Inflammatory macrophage treated with lipopolysaccharide for 1 hour (primary cell): ENCODE measurements at places on chromosomes 3 and 15.

- peak; percentile 20 for DNase-seq
These were observed 59.9 kb downstream of the SMAD6 start for GRCh38 chr15:66761726-66762595.

GRCh38 chr3:159791336-159791735, 197.3 kb upstream of the IL12A start:
- DNase-seq, result no peak

DNA sequence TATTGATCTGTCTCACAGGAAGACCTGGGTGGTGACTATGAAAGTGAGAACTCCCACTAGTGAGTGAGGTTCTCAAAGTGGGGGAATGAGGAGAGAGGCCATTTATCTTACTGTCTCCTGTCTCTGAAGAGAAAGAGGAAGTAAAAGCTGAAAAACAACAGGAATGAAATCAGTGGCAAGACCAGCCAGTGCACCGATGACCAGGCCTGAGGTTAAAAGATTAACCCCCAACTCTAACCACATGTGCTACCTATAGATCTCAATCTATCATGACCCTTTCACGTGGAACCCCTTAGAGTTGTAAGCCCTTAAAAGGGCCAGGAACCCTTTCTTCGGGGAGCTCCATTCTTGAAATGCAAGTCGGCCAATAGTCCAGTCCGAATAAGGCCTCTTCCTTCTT, 239.3 kb upstream of the CNTN6 start:
- no peak for DNase-seq

- no peak for DNase-seq
These were observed 51.7 kb downstream of the EIF4E3 start for GRCh38 chr3:71673486-71673885.

DNA sequence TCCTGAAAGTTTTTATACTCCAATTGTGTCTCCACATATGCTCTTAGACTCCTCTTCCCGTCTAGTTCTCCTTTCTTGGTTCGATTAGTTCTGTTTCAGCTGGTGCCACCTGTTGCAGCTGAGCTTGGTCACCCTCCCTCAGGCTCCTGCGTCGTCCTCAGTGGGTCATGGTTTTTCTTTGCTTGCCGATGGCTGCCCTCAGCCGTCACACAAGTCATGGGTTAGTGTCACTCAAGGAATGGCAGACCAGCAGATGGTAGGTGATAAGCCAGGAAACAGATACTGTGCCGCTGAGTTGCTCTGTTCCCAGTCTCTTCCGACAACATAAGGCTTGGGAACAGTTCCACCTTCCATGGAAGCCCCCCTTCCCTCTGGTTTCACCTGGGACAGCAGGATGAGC, 109.9 kb downstream of the IGF1R start:
- DNase-seq, result no peak

DNA sequence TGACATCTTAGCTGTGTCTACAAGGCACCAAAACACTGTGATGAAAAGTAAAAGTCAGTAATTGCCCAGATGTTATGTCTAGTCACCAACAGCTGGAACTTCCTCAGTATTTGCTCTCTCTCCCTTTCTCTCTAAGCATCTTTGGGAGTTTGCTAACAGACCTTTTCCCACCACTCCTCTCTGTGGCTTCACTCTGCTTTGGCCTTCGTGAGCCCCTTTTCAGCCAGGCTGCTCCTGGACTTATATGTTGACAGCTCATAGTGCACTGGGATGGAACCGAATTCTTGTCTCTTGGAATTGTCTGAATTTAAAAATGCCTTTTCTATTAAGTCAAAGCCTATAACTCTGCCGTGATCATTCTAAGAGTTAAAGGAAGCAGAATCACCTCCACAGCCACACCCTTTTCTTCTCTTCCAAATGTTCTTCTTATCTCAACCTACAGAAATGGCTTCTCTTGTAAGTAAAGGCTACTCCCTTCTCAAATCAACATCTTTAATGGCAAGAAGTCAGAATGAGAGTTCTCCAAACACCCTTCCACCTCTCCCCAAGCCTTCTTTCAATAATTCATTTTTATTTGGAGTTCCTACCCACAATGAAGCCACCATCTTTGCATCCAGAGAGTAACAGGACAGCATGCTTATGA, 17.2 kb upstream of the FOXP1 start:
- DNase-seq, result no peak

- DNase-seq, result peak; percentile 53
These were observed 1.3 kb downstream of the PPM1M start for GRCh38 chr3:52246728-52247408.

GRCh38 chr15:100022391-100022790, 289.2 kb upstream of the LYSMD4 start:
- no peak for DNase-seq

- DNase-seq, result no peak
These were observed 246.7 kb downstream of the RORA start for GRCh38 chr15:60982249-60982910.

DNA sequence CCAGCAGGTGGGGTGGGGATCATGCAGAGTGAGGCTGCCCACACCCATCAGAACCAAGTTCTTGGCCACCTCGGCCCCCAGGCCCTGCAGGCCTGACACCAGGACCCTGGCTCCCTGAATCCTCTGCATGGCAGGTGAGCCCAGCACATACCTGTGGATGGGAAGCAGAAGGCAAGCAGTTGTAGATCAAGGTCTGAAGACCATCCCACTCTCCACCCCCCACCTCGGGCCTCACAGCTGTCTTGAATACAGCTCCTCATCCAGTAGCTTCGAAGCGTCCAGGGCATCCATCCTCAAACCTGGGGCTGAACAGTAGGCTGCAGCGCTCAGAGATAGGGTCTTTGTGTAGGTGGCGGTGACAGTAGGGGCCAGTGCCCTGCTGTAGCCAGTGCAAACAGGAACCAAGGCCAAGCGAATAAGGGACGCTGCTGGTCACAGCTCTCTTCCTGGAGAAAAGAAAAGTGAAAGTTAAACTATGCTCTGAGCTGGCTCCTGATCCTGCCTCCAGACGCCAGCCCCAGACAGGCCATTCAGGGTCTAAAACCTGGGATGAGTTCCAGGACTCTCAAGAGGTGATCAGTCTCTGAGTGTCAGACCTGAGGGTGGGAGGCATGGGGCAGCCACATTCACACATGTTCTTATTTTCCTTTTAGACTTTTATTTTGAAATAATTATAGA, at the start of gene UBA7:
Gene UBA7 (minus strand): TSS at position 457 of the 678 bp plus-strand sequence. CDS start 166 bp downstream, at position 291.
- peak; percentile 78 for DNase-seq

DNA sequence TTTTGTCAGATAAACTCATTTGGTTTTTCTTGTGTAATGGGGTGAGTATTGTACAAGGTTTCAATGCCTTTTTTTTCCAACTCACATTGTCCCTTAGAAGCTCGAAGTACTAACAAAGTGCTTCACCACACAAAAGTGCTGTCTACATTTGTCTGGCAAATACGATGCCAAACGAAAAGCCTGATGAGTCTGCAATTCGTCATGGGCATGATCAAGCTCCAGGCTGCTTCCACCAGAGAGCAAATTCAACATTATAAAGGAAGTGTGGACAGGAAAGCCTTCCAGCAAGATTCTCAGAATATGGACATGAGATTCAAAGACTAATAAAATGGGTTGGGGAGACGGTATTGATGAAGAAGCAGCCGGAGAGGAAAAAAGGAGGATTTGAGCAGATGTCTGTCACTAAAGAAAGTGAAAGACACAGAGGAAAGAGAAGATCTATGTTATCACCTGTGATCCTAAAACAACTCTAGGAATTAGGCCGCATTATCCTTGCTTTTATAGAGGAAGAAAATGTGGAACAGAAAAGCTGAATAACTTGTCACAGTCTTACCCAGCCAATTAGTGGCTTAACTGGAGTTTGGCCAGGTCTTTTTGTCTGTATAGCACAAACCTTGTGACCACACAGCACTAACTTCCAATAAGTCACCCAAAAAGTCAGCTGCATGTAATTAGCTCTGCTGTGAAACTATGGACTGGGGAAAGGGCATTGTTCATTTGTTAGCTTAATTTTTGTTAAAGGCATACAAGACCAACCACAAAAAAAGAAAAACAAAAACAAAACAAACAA, 494.8 kb downstream of the FHIT start:
- DNase-seq, result no peak

DNA sequence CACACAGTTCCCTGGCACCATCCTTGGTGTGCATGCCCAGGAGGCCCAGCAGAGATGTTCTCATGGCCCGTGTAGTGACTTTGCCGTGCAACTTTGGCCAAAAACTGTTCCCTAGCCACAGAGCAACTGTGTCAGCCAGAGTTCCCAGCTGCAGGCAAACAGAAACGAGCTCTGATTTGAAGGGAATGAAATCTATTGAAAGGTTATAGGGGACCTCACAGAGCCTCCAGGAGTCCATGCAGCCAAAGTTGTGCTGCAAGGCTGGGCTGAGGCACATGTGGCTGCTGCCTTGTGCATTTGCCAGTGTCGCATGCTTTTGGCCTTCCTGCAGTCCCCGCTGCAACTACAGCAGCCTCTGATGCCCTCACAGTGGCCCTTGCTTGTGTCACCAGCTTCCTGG, 70.5 kb downstream of the PLXNA1 start:
- DNase-seq, result no peak

DNA sequence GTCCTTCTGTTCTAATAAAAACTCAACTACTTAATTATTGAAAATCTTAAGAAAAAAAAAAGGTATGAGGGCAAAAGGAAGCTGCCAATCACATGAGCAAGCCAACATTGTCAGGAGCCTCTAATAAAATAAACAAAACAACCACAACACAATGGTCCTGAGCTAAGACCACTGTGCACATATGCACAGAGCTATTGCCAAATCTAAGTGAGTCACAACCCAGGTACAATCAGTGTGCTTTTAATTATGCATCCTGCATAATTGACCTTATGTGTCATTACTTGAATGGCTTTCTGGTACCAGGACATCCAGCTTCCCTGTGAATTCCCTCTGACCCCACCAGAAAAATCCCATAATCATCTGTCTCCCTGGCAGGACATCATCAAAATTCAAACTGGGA, 639.8 kb downstream of the MAGI1 start:
- no peak for DNase-seq

GRCh38 chr15:40590667-40591050, 3.4 kb upstream of the KNL1 start:
- no peak for DNase-seq

DNA sequence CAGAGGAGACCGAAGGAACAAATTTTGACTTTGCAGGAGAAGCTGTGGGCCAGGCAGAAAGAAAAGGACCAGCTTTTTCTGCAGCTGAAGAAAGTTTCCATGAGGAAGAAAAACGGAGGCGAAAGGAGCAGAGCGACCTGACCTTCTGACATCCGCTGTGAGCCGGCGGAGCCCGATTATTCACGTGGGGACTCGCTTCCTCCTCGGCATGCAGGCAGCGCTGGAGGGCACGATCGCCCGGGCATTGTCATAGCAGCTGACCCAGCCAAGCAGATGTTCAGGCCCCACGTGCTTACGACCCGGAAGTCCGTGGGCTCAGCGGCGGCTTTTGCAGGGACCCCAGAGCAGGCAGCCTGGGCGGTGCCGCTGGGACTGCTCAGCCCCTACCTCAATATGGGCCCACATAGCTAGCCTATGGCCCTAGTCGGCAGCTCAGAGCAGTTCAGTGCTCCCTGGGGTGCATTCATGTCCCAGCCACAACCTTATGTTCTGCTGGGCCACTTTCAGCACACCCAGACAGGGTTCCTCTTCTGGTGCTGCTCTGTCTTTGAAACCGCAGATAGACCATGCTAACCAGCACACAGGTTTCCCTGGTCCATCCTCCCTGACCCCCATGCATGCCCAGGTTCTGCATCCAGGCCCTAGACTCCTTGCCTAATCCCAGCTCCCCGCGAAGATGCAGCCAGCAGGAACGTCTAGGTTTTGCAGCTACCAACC, 10.5 kb upstream of the EIF4A2 start:
- peak; percentile 74 for DNase-seq

DNA sequence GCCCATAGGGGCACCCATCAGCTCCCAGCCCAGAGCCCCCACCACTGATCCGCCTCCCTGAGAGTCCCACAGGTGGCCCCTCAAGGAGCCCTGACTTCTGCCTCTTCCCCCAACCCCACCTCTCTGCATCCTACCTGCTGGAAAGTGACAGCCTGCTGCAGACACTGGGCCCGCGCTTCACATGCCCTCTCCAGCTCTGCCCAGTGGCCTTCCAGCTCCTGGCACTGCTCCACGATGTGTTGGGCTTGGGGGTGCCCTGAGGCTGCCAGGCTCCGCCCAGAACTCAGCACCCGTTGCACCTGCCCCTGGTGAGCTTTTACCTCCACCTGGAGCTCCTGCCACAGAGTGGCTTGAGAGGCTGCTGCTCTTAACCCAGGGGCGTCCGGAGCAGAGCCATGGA, 20.1 kb downstream of the SPTBN5 start:
- DNase-seq, result no peak

- DNase-seq, result no peak
These were observed 1.3 kb downstream of the ABHD2 start for GRCh38 chr15:89089316-89090230.

GRCh38 chr3:128786434-128787020, 60.5 kb downstream of the RAB7A start:
- no peak for DNase-seq

DNA sequence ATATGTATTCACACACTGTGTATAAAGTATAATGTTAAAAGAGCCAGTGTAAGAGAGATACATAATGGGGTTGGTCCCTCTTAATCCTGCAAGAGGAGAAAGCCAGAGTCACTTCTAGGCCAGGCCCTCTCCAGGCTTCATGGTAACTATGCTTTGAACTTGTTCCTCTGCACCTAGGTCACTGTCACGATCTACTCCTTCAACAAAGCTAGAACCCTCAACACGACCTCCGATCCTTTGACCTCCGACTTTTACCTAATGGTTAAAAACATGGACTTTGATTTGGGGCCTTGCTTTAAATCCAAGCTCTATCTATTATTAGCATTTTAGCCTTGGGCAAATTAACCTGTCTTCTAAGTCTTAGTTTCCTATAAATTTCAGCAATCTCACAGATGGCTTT, 153.9 kb upstream of the NR2E3 start:
- DNase-seq, result no peak

DNA sequence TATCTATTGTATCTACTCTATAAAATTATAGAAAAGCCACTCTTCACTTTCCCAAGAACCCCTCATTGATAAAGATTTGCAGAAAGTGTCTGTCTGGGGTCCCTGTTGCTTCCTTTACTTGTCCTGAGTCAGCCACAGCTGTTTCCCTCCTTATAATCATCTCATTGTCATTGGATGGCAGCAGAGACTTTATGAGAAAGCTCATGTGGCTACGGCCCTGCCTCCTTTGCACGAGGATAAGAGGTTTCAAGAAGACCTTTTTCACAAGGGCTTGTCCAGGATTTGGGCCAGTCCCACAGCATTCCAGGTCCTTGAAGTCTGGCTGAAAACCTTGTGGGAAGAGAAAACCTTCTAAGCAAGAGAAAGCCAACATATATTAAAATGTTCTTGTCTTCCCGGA, 41.9 kb upstream of the THBS1 start:
- DNase-seq, result no peak

DNA sequence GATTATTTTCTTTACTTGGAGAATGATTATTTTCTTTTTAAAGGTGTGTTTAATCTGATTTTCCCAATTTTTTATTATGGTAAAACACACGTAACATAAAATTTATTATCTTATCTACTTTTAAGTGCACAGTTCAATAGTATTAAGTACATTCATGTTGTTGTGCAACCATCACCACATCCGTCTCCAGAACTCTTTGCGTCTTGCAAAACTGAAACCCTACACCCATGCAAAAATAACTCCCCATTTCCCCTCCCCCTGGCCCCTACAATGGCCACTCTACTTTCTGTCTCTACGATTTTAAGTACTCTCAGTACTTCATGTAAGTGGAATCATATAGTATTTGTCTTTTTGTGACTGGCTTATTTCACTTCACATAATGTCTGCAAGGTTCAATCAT, 230.7 kb downstream of the SATB1 start:
- DNase-seq, result no peak
